ENCODE measurements at places on chromosomes 3 and 15.

DNA sequence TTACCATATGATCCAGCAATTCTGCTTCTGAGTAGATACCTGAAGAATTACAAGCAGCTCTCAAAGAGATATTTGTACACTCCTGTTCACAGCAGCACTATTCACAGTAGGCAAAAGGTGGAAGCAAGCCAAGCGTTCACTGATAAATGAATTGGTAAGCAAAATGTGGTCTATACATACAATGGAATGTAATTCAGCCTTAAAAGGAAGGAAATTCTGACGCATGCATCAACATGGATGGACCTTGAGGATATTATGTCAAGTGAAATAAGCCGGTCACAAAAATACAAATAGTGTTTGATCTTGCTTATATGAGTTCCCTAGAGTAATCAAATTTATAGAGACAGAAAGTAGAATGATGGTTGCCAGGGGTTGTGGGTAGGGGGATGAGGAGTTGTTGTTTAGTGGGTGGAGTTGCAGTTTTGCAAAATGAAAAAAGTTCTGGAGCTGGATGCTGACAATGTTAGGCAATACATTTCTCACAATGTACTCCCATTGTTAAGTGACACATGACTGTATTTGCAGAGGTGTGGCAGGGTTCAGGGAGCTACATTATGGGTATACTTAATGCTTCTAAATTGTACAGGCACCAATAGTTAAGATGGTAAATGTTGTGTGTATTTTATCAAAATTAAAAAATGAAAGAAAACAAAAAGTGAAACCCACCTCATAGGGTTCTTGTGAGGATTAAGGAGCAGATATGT lies 26.7 kb downstream of the SLC6A1 start:
- no peak for DNase-seq

DNA sequence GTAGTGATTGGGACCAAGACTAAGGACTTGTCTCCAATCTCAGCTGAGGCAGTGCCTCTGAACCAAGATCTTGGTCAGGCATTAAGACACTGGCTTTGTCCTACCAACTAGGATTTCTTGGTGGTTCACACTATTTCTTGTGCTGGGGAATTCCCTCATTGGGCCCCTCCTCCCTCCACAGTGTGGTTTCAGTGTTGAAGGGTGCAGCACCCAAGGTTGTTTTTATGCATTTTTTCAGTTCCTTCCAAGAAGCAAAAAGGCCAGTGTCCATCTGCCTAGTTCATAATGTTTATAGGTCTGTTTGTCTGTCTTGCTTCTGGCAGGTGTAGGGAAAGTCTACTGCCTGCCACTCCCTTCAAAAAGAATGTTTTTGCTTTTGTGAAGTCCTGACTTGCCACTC lies 10.6 kb upstream of the ITPKA start:
- DNase-seq, result no peak

GRCh38 chr3:127751782-127752181 lies 70.5 kb downstream of the MGLL start:
- no peak for DNase-seq

- no peak for DNase-seq
These were observed 343.9 kb upstream of the CBLB start for GRCh38 chr3:106212665-106213222.

GRCh38 chr15:61943992-61944391 lies 116.3 kb downstream of the VPS13C start:
- DNase-seq, result no peak

DNA sequence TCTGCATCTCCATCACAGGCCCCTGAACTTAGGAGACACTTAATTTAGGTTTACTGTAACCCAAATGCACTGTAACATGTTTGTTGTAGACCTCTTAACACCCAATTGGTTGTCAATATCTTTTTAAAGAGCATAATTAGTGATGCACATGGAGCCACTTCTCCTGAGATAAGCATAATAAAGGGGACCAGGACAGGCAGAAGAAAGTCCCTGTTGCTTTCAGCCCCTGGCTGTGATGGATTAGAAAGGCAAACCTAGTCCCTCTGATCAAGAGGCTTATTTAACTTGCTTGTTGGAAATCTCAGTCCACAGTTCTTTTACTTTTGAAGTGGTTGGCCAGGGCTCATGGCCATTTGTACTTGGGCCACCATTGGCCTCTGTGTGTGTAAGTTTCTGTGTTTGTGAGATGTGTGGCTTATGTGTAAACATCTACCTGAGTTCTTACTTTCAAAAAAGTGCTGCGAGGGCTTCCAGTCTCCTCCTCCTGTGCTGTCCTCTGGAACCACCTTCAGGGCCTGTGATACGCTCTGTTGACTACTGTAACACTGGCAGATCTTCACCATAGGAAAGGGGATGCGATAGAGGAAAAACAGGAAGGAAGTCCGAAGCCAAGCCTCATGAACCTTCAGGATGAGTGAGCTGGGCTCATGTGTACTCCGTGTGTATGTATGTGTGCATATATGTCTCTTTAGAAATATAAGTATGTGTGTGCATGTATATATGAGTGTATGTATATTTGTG lies 136.2 kb downstream of the EPHB1 start:
- no peak for DNase-seq

DNA sequence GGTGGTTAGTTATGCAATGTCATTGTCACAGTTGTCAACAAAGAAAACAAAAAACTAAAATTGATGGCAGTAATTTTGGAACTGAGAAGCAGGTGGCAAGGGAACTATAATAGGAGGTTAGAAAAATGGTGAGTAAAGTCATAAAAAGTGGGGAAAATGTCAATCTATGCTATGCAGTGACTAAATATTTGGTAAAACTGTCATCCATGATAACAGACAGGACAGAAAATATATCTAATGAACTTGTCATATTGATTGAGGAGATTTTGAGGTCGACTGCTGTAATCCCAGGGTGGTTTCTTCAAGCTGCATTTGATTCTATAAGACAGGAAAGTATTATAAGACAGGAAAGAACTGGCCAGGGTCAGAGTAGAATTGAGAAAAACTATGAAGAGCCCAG lies 998.4 kb downstream of the IGSF11 start:
- DNase-seq, result no peak

GRCh38 chr3:196867155-196867506 lies 589 bp upstream of the SENP5 start:
- DNase-seq, result no peak

DNA sequence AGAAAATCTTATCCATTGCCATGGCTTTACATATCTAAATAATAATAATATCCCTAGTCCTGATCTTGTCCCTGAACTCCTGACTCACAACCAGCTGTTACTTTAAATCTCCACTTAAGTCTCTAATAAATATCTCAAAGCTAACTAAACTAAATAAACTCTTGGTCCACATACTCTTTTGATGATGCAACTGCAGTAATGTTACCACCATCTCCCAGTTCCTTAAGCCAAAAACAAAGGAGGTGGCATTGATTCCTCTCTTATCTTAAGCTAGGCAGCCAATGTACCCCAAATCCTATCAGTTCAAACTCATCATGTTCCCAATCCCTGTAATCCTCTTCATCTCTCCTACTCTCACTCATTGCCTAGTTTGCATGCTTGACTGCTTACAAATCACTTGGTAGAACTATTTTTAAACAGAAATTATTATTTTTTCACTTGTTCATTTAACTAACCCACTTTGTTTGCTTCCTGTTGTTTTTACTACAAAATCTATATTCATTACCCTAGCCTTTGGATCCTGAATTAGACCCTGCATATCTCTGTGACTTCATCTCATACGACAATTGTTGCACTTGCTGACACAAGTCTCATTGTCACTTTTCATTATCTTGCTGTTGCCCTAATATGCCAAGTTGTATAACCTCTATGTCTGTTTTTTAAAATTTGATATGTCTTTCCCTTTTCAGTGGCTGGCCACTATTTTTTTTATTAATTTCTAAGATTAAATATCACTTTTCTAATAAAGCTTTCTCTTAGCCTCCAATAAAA lies 462.2 kb downstream of the ZPLD1 start:
- no peak for DNase-seq

GRCh38 chr3:75115695-75116094 lies 501.2 kb upstream of the CNTN3 start:
- no peak for DNase-seq

- DNase-seq, result no peak
These were observed 56.2 kb downstream of the AAGAB start for GRCh38 chr15:67198157-67198754.

GRCh38 chr3:142263112-142263511 lies 37.7 kb upstream of the GK5 start:
- no peak for DNase-seq

GRCh38 chr3:129517516-129517915 lies 10.9 kb upstream of the RHO start:
- DNase-seq, result no peak

DNA sequence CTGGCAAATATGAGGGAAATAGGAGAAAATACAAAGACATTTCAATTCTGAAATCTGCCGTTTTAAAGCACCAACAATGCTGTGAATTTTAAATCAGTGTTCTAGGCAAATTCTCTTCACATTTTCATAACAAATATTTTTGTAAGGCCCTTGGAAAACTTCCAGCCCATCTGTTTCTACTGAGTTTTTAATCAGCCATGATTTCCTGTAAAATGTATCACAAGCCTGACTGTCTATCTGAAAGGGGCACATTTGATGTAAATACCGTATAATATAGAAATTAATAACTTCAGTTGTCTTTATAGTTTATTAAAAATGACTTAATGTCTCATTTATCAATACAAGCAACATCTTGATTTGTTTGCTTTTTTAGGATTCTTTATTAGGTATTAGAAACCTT lies 454.7 kb downstream of the PYDC2 start:
- DNase-seq, result no peak

DNA sequence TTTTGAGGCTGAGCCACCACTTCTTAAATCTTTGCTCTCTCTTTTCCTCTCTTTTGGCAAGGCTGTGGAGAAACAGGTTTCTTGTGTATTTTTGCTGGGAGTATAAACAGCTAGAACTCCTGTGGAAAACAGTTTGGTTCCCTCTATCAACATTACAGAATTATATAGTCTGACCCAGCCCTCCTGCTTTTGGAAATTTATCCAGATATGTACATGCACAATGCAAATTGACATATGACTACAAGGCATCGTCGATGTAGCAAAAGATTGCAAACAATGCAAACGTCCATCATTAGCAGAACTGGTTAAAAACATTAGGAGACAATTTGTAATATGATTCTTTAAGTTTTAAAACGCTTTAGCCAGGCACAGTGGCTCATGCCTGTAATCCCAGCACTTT lies 12.5 kb upstream of the MYO1E start:
- no peak for DNase-seq

DNA sequence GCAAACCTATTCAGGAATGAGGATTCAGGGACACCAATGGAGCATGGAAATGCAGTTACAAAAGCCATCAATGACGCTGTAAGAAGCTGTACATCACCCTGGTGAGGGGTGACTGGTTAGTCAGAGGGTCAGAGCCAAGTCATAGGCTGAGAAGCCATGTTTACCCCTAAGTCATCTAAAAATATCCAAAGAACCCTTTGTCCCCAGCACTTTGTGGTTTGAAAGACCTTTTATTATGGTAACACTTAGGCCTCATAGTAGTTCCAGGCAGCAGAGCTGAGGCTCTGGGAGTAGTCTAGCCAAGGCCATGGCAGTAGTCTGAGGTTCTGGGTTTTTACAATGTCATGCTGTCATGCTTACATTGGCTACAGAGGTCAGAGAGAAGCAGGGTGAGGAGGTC lies 131.2 kb downstream of the CTNNB1 start:
- no peak for DNase-seq

DNA sequence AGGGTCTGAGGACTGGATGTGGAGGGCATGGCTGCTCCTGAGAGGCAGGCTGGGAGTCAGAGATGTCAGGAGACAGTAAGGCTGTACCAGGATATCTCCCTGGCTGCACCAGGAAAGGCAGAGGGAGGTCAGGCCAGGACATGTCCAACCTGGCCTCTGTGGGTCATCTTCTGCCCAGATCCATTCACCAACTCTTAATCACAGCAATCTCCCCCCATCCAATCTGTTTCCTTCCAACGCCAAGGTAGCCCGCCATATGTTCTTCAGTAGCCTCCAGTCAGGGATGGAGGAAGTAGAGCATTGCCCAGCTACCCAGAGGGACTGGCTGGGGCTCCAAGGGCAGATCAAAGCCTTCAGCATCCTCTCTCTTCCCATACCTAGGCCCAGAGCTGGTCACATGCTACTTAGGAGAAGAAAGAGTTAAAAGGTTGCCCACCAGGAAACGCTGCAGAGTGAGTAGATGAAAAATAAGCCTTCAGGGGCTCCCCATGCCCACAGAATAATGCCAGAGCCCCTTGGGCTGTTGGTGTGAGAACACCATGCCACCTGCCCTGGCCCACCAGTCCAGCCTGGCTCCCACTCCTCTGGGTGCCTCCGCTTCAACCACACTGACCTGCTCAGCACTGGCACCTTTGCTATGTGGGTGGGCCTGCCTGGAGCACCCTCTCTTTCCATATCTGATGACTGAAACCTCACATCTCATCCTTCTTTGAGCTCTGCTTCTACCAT lies 176.8 kb downstream of the MEGF11 start:
- DNase-seq, result no peak

- DNase-seq, result no peak
These were observed 294.5 kb downstream of the FHIT start for GRCh38 chr3:60956729-60957128.

GRCh38 chr15:49946681-49947080 lies 172.4 kb downstream of the ATP8B4 start:
- DNase-seq, result no peak

DNA sequence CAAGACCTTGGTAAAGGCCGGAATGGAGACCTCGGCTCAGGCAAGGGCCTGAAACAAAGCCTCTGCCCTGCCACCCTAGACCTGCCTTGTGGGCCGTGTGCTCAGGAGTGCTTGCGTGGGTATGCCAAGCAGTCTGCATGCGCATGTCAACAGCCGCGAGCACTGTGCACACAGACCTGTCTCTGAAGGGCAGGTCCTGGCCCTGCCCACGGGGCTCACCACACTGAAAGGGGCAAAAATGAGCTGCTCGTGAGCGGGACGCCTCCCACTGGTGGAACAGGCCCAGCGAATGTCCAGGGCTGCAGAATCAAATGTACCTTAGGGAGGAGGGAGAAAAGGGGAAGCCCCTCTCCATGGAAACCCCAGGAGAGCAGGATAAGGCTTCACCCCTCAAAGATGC lies 44.3 kb upstream of the FGD5 start:
- DNase-seq, result no peak

DNA sequence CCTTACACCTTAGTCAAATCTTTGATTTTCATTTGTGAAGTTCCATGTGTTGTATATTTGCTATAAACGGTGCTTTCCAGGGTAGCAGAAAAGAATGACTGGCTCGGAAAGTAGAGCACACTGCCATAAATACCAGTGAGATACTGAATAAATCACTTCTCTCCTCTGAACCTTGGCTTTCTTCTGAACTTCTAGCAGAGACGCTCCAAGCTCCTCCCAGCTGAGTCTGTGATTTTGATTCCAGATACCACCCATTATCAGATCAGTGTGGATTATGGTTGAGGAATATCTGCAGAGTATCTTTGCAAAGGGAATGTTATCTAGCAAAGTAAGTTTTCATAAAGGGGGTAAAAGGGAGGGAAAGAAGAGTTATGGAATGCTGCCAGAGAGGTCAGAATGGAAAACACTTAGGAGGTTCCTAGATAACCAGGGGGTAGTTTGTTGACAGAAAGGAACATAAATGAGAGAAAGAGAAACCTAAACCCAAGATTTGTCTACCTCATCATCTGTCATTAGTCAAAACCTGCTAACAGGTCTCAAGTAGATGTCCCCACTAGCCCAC lies 98.5 kb upstream of the PSMD6 start:
- DNase-seq, result no peak

GRCh38 chr15:65985387-65985786 lies 116.1 kb downstream of the RAB11A start:
- no peak for DNase-seq

- no peak for DNase-seq
These were observed 358.5 kb downstream of the ZNF385D start for GRCh38 chr3:21392526-21392925.
